Uterus (tissue), 4 donors: ENCODE measurements at places on chromosomes 2 and 18. TPM values are rescaled to one million over a fixed set of nuclear protein-coding genes. Genes with fewer than 3 reads are reported as not detected.
A peak's percentile ranks its signal among the peaks of the same experiment; 100 is the strongest.

GRCh38 chr2:133253793-133254192 lies 314.5 kb downstream of the NCKAP5 start:
- DNase-seq = no peak

- no peak for DNase-seq
Measured at GRCh38 chr2:235810846-235811245, 317.0 kb downstream of the AGAP1 start.

GRCh38 chr18:10040287-10041011 lies 126.6 kb downstream of the VAPA start:
- DNase-seq = peak; percentile 69

GRCh38 chr2:123566291-123566946 lies 458.7 kb upstream of the CNTNAP5 start:
- DNase-seq = no peak

Gene PPP1R1C
- total RNA-seq = 1.1 TPM
